ENCODE measurements at places on chromosomes 1 and 21.

DNA sequence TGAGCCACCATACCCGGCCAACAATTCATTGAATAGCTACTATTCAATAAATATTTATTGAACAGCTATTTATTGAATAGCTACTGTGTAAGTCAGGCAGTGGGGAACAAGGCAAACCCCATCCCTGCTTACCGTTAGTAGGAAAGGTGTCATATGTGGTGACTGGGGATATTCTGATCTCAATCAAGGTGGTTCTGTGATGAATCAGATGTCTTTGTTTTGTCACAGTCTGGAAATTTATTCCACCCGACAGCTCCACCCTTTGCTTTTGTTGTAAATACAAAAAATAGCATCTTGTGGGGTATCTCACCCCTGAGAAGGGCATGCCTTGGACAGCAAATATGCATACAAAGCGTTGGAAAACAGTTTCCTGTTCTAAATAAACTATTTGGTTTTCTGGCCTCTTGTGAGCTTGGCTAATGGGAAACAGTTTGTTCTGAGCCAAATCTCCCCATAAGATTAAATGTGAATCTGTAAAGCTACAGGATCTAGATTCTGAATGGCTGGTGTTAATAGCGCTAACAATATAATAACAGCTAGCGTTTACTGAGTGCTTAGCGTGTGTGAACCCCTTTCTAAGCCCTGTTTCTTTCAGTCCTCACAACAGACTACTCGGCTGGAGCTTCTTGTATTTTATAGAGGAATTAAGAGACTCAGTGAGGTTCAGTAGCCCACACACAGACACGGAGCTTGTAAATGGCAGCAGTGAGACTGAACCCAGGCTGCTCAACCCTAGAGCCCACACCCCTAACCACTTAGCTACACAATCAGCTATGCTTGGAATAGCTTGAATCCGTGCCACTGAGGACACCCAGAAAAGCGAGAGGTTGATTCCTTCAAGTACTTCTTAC is 5.5 kb downstream of the PDPN start:
- no peak for DNase-seq

DNA sequence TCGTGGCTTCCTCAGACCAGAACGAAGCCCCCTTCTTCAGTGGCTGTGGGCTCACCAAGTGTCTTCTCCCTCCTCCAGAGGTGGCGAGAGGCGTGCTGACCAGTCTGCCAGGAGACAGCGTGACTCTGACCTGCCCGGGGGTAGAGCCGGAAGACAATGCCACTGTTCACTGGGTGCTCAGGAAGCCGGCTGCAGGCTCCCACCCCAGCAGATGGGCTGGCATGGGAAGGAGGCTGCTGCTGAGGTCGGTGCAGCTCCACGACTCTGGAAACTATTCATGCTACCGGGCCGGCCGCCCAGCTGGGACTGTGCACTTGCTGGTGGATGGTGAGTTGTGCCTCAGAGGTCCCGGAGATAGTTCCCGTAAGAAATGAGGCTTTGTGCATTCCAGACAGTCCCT is 24.0 kb downstream of the IL6R start:
- no peak for DNase-seq

DNA sequence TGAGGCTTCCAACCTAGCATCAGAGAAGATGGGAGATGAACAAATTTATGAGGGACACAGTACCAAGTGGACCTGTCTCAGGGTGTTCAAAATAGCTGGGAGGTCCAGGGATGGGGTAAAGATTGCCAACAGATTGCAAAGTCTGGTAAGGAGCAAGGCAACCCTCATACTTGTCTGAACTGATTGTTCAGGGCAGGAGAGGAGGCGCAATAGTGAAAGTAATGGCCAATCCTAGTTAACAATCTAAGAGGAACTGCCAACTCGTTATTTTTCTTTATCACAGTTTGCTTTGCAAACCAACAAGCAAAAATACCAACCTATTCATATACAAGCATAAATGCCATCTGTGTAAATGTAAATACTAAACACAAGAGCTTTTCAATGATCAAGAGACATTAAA is 78.4 kb upstream of the S1PR1 start:
- no peak for DNase-seq

GRCh38 chr1:200646515-200646914 is 23.2 kb downstream of the DDX59 start:
- no peak for DNase-seq

GRCh38 chr1:6982860-6983259 is 197.6 kb downstream of the CAMTA1 start:
- DNase-seq: no peak

DNA sequence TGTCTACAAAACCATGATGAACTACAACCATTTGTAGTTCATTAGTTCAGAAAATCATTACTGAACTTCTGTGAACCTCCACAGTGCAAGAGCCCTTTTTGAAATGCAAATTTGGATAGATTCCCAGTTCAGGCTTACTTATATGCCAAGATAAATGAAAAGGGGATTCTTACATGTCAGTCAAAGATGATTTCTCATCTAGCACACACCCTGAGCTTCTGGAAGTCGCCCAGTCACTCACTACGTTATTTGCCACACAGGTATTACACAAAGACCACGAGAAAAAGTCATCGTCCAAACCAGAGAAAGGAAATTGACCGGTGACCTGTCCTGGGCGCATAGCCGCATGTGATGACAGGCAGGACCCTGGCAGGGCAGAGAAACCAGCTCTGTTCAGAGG is 41.8 kb downstream of the ETS2 start:
- no peak for DNase-seq

DNA sequence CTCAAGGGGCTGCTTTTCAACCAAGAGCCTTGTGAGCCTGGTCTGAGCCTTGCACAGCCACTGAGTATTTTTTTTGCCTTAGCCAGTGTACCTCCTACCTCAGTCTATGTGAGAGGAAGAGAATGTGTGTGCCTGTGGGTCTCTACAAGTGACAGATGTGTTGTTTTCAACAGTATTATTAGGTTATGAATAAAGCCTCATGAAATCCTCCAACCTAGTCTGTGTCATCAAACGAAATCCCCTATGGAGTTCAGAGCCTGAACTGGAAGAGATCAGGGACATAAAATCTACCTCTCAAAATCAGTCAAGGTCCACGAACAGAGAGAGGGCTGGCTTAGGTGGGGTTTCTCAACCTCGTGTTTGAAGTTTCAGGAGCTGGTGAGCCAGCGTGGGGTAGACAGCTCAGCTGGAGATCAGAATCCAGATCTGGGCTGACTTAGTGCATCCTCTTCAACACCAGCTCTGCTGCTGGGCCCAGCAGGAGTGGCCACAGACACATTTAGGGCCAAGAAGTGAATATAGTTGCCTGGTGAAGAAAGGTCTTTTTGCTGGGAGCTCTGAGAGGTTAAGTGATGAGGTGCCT is 8.2 kb downstream of the XKR8 start:
- DNase-seq: no peak

GRCh38 chr1:158049853-158050252 is 56.4 kb downstream of the KIRREL1 start:
- DNase-seq: no peak

- no peak for DNase-seq
These were observed 19.2 kb upstream of the EPHA2 start for GRCh38 chr1:16174886-16175598.

- DNase-seq: no peak
These were observed 519.3 kb upstream of the CXADR start for GRCh38 chr21:16993416-16994038.

DNA sequence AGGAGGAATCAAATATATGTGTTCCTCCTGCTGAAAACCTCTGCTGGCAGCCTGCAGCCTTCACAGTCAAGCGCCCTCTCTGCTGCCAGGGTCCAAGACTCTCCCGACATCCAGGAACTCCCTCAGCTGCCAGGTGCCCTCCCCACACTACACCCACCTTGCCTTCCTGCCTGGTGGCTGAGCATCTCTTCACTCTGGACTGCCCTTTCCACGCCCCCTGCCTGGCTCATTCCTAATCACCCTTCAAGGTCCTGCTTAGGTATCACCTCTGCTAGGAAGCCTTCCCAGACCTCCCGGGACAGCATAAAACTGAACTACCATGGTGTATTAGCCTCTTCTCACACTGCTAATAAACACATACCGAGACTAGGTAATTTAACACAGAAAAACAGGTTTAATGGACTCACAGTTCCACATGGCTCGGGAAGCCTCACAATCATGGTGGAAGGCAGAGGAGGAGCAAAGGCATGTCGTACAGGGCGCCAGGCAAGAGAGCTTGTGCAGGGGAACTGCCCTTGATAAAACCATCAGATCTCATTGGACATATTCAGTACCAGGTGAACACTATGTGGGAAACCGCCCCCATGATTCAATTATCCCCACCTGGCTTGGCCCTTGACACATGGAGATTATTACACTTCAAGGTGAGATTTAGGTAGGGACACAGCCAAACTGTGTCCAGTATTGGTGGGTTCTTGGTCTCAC is 15.3 kb downstream of the LDLRAD1 start:
- DNase-seq: no peak

GRCh38 chr1:220164517-220164916 is 70.6 kb downstream of the IARS2 start:
- no peak for DNase-seq

GRCh38 chr1:13583966-13584791 is 547 bp downstream of the PDPN start:
- no peak for DNase-seq

- no peak for DNase-seq
These were observed 664.6 kb downstream of the NCAM2 start for GRCh38 chr21:21662776-21663175.

- no peak for DNase-seq
These were observed 350.6 kb upstream of the RUNX1 start for GRCh38 chr21:35399706-35400105.

- no peak for DNase-seq
These were observed 7.0 kb upstream of the C1orf116 start for GRCh38 chr1:207039380-207040180.

DNA sequence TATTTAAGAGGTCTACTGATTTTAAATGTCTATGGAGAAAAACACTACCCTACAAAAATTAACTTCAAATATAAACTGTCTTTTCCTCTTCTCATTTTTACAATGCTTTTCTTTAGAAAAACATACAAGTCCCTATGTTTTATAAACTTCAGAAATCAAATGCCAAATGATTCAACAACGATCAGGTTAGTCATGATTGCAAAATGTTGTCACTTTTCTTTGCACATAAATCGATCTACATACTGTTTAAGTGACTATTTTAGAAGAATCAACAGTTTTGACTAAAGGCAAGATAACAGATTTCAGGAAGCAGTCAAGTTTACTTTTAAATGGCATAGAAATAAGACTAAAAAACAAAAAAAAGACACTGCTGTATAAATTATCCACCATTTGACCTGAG is 168.7 kb downstream of the GPATCH2 start:
- DNase-seq: no peak

- peak; percentile 32 for DNase-seq
These were observed 43.8 kb downstream of the CD53 start for GRCh38 chr1:110916669-110917306.

DNA sequence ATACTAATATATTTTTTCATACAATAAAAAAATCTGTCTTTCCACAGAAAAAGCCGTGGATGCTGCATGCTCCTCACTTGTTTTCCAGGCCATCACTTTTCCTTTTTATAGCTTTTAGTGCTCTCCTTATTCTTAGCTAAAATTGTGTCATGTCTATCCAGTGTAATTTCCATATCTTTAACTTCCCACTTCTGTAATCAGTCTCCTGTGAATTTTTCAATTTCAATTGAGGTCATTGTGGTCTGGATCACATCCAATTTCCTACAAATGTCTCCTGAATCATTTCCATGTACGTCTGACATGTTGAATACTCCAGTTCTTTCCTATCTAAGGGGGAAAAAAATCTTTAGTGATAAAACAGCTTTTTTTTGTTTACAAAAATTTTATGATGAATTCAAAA is 838.2 kb upstream of the B3GALT2 start:
- DNase-seq: no peak

GRCh38 chr1:165281207-165281901 is 75.2 kb downstream of the LMX1A start:
- DNase-seq: no peak

- no peak for DNase-seq
These were observed 401 bp downstream of the WNT9A start for GRCh38 chr1:227947386-227947675.

DNA sequence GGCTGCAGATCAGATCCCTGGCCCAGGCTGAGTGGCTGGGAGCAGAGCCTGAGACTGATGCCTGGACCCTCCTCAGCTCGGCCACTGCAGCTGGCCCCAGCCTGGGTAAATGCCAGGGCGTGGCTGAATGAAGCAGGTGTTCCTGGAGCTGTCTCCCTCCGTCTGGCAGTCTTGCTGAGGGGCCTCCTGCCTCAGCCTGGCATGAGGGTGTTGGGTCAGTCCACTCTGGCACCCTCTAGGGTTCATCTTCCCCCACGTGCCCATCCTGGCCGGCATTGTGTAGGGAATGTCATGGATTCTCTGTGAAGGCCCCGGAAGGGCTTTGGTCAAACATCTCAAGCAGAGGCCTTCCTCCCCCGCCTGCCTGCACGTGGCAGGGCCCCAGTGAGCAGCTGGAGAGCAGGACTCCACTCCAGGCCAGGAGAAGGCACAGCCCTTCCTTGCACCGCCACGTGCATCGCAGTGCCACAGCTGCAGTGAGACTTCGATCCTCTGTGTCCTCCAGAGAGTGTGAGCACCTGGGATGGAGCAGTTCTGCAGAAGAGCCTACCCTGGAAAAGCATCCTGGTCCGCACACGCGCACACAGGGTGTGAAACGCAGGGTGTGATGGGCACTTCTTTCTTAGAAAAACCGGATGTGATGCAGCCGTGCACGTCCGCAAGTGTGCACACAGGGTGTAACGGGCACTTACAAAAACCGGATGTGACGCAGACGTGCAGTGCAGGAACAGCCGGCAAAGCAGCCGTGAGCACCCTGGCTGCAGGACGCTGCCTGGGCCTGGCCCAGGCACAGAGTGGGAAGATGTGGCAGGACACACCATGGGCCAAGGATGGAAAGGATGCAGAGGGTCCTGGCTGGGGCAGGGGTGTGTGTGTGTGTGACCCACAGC is 4.6 kb upstream of the KRTAP10-4 start:
- no peak for DNase-seq

GRCh38 chr21:42986125-42986783 is 11.9 kb downstream of the PKNOX1 start:
- no peak for DNase-seq

- no peak for DNase-seq
These were observed 10.6 kb downstream of the CNR2 start for GRCh38 chr1:23902321-23903278.

- no peak for DNase-seq
These were observed 450.9 kb downstream of the MATN1 start for GRCh38 chr1:30272277-30273020.

GRCh38 chr1:211571998-211572397 is 7.0 kb downstream of the SLC30A1 start:
- no peak for DNase-seq

GRCh38 chr1:8439015-8439702 is 121.2 kb downstream of the SLC45A1 start:
- no peak for DNase-seq
